ENCODE measurements at places on chromosomes 4 and X. TPM values are rescaled to one million over a fixed set of nuclear protein-coding genes. Genes with fewer than 3 reads are reported as not detected.

GRCh38 chr4:152463562-152463961, 72.3 kb downstream of the FBXW7 start:
- DNase-seq: no peak

DNA sequence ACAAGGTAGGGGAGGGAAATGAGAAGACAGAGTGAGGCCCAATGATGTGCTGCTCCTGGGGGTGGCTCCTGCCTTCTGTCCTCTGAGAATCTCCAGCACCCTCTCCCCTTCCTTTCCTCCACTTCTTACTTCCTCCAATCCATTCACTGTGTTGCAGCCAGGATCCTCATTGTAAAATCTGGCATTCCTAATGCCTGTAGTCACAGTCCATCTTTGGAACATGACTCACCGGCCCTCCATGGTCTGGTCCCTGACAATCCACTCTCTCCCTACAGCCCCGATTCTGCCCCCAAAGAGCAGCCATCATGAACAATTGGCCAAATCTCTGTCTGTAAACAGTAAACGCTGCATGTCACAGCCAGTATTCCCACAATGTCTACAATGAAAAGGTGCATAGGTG, 72.9 kb downstream of the CLNK start:
- no peak for DNase-seq

MBNL3 gene
- 11.5 TPM for polyA plus RNA-seq

SLC26A1 gene
- 0.20 TPM for polyA plus RNA-seq

Measured in urinary bladder (tissue), 4 donors.